ENCODE measurements at places on chromosomes 7 and 10.

GRCh38 chr7:71329030-71329660 is 197.2 kb downstream of the GALNT17 start:
- DNase-seq: no peak

DNA sequence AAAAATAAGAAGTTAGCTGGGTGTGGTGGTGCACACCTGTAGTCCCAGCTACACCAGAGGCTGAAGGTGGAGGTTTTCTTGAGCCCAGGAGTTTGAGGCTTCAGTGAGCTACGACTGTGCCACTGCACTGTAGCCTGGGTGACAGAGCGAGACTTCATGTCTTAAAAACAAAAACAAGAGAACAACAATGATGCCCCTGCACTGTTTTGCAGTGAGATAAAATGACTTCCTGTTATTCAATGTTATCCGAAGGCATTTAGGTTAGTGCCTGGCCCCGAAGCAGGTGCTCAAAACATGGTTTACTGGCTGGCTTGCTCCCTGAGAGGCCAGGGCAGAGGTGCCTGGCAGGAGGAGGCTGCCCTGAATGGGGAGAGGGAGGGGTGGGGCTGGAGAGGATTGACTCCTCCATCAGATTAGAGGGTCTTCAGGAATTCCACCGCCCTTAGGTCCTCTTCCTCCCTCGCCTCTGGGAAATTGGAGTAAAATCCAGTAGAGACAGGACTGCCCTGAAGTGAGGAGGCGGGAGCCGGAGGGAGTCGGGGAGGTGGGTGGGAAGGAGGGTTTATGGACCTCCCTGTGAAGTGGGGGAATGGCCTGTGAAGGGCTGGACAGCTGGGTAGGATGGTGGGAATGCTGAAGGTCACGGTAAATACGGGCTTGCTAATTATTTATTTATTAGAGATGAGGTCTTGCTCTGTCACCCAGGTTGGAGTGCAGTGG is 6.8 kb upstream of the CLDN4 start:
- no peak for DNase-seq

DNA sequence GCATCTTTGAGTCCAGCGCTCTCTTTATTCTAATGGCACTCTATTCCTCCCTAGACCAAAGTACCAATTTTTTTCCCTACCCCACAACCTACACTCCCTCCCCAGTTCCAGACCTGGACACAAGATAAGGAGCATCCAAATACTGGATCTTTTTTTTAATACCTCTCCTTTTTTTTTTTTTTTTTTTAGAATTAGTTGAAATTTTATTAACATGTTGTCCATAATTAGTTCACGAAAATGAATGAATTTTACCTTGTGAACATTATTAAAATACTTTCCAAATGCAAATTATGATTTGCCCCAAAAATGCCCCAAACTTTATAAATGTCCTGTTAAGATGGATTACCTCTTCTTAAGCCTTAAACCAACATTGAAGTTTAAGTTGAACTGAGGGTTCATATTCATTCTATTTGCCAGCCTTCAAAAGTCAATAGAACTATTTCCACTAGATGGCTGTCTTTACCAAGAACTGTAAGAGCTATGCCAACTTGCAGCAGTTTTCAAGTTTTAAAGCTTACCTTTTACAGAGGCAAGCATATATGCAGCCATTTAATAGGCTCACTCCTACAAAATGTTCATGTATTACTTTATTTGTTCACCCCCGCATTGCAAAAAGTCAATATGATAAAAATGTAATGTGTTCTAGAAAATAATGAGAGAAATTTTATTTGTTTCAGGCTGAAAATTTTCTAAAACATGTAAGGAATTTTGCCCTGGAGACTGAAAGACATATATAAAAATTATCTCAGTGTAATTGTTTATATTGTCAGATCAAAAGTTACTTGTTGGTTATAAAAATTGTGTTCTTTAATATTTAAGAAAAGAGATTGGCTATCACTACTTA is 39.7 kb upstream of the TNKS2 start:
- peak; percentile 78 for DNase-seq

GRCh38 chr7:157392256-157393037 is 55.6 kb downstream of the DNAJB6 start:
- no peak for DNase-seq

DNA sequence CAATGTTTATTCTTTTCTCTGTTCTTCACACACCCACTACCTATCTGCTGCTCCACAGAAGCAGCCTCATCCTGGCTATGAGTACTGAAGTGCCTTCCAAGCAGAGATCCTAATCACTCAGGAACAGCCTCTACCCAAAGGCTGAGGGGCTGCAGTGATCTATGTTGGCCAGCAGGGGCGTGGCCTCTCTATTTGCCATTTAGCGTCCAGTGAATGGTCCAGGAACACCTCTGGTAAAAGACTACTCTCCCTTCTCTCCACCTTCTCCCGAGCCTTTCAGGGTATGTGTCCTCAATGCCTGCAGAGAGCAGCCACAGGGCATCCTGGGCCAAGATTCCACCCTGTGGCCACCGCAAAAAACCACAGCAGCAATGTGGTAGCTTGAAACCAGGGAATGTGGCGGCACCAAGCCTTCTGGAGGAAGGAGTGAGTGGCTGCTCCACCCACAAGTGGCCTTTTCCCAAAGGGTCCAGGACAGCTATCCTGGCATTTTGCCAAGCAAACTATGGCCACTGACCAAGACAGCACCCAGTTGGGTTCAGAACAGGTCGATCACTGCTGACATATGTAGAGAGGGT is 70.9 kb downstream of the SYPL1 start:
- peak; percentile 64 for DNase-seq

DNA sequence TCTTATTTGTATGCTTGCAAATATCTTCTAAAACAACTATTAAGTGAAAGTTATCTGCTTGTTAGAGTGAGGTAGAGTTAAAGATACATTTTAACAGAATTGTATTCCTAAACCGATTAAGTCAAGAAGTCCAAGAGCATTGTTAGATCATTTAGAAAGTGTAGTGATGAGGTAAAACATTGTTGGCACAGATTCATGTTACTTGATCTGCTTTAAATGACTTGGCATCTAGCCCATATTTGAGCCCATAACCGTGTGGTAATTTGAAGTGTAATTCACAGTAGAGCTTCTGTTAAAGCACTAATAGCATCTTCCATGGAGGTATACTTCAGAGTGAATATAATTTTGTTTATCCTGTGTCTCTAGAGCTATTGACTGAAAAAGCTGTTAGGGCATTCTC is 62.1 kb downstream of the PTEN start:
- no peak for DNase-seq

Measured in NB4 (cell line).